ENCODE measurements at places on chromosomes 3 and 15. TPM values are rescaled to one million over a fixed set of nuclear protein-coding genes. Genes with fewer than 3 reads are reported as not detected.

DNA sequence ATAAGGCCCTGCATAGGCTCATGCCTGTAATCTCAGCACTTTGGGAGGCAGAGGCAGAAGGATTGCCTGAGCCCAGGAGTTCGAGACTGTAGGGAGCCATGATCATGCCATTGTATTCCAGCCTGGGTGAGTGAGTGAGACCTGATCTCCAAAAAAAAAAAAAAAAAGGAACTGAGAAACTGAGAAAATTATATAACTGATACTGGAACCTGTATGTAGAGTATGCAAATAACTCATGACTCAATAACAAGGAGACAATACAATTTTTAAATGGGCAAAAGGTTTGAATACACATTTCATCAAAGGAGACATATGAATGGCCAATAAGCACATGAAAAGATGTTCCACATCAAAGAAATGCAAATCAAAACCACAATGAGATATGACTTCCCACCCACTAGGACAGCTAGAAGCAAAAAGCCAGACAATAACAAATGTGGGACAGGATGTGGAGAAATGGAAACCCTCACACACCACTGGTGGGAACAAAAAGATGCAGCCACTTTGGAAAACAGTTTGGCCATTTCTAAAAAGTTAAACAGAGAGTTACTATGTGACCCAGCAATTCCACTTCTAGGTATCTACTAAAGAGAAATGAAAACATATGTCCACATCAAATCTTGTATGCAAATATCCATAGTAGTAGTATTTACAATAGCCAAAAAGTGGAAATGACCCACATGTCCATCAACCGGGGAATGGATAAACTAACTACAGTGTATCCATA is 70.7 kb downstream of the IQSEC1 start:
- no peaks in the 10 kb centered on the region for H3K27me3 ChIP-seq
- H3K4me1 ChIP-seq, result peaks cover 77% of the 10 kb centered on the region
- H3K27ac ChIP-seq, result peak overlapping the region; percentile 98
- H3K36me3 ChIP-seq, result peaks cover 5% of the 10 kb centered on the region

DNA sequence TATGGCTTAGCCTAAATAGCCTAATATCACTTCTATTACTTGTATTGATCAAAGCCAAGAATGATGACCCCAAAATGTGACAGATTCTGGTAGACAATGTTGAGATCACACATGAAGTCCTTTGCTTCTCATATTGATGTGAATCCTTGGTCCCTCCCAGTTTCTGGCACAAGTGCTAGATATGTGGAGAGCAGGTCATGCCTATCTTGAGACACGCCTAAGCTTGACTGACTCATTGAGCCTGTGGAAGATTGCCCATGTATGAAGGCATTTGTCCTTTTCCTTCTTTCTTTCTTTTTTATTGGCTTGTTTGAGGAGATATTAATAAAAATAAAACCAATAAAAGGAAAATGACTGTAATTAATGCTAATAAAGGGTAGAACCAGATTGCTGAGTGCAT is 54.0 kb upstream of the TMEM108 start:
- H3K27me3 ChIP-seq, result no peaks in the 10 kb centered on the region
- no peak overlapping the region for H3K27ac ChIP-seq
- H3K4me3 ChIP-seq, result no peak overlapping the region
- H3K36me3 ChIP-seq, result no peaks in the 10 kb centered on the region
- H3K4me1 ChIP-seq, result no peaks in the 10 kb centered on the region

Gene HHLA2
- 0.81 TPM for total RNA-seq

Gene SLC12A1
- total RNA-seq, result not detected

Gene HRH1
- total RNA-seq, result 0.14 TPM

All from natural killer cell treated with Interleukin-12 subunit alpha and Interleukin-12 subunit beta and Interleukin-15 and Interleukin-18, amount 100 ng/mL, for 72 hours (primary cell).